Stimulated activated CD4-positive, alpha-beta T cell treated with anti-CD3 and anti-CD28 coated beads, Interleukin-1b, Interleukin-23, amount 100 ng/mL, for 4 hours (primary cell): ENCODE measurements at places on chromosomes 12 and 14.

GRCh38 chr12:114666746-114667668, 17.0 kb downstream of the TBX3 start:
- DNase-seq: no peak

DNA sequence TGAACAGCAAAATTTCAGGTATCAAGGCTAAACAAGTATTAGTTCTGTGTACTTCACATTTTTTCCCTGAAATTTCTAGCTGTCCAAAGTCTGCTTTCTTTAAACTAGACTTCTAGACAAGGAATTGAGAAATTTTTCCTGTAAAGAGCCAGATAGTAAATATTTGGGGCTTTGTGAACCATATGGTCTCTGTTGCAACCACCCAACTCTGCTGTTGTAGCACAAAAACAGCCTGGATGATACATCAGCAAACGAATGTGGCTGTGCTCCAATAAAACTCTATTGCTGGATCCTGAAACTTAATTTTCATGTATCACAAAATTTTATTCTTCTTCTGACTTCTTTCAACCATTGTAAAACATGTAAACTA, 96.0 kb upstream of the SLC38A4 start:
- DNase-seq: no peak

GRCh38 chr12:26473291-26473690, 277.9 kb downstream of the SSPN start:
- no peak for DNase-seq

- DNase-seq: no peak
These were observed 32.3 kb downstream of the NRDE2 start for GRCh38 chr14:90299408-90299807.

- DNase-seq: no peak
These were observed 30.7 kb downstream of the TMEM229B start for GRCh38 chr14:67457782-67458181.

GRCh38 chr14:63564318-63564717, 21.1 kb upstream of the PPP2R5E start:
- no peak for DNase-seq

GRCh38 chr14:104319491-104320241, 181.3 kb downstream of the KIF26A start:
- DNase-seq: no peak

GRCh38 chr14:64463873-64464272, 1.4 kb upstream of the AKAP5 start:
- DNase-seq: no peak

DNA sequence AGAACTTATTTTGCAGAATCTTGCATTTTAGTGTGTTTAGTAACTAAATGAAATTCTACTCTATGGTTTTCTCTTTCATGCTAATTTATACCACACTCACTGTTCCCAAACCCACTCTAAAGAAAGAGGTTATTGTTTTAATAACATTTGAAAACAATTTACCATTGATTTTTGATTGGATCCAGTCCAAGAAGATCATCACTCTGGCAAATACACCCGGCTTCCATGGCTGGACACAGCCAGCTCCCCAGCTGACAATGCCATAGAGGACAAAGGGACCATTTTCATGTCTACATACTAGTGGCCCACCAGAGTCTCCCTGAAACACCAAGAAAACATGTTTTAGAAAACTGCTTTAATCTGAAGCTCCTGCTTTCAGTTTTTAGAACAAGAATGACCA, 42.4 kb downstream of the OVCH1 start:
- no peak for DNase-seq

DNA sequence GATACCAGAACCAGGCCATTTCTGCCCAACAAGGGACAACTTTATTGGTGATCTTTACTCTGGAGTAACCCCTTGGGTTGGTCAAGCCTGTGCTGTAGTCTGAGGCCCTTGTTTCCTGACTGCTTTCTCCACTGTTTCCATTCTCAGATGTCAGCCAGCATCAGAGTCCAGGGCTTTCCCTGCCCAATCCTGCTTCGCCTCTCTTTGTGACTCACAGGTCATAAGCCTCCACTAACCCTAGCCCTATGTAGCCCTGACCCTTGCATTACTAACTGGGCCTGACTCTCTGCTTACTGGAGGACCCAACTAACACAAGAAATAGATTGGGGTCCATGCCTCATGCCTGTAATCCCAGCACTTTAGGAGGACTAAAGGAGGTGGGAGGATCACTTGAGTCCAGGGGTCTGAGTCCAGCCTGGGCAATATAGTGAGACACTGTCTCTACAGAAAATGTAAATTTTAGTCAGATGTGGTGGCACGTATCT, 8.6 kb upstream of the SNRNP35 start:
- no peak for DNase-seq

GRCh38 chr14:25048170-25049016, 1.6 kb downstream of the STXBP6 start:
- DNase-seq: no peak

DNA sequence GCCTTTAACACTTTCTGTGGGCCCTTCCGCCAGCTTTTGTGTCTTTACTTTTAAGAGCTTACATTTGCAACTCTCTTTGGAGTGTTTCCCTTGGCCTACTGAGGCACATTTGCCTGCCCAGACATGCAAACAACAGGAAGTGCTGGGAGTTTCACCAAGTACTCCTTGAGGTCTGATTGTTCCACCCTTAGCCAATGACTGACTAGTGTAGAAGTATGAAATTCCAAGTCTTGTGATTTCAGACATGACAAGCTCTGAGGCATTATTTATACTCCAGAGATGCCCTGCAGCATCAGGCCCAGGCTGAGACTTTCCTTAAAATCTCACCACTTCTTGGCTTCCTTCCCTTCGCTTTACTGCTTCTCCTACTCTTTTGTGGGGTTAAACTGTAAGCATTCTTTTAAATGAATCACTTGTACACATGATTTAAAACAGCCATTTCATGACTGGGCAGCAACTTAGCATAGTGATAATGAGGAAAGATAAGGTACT, 174.1 kb downstream of the SLC6A15 start:
- no peak for DNase-seq

- no peak for DNase-seq
These were observed 1.6 kb downstream of the ARHGEF25 start for GRCh38 chr12:57612711-57613426.

- DNase-seq: no peak
These were observed 51.6 kb upstream of the PARP11 start for GRCh38 chr12:3924761-3925160.

DNA sequence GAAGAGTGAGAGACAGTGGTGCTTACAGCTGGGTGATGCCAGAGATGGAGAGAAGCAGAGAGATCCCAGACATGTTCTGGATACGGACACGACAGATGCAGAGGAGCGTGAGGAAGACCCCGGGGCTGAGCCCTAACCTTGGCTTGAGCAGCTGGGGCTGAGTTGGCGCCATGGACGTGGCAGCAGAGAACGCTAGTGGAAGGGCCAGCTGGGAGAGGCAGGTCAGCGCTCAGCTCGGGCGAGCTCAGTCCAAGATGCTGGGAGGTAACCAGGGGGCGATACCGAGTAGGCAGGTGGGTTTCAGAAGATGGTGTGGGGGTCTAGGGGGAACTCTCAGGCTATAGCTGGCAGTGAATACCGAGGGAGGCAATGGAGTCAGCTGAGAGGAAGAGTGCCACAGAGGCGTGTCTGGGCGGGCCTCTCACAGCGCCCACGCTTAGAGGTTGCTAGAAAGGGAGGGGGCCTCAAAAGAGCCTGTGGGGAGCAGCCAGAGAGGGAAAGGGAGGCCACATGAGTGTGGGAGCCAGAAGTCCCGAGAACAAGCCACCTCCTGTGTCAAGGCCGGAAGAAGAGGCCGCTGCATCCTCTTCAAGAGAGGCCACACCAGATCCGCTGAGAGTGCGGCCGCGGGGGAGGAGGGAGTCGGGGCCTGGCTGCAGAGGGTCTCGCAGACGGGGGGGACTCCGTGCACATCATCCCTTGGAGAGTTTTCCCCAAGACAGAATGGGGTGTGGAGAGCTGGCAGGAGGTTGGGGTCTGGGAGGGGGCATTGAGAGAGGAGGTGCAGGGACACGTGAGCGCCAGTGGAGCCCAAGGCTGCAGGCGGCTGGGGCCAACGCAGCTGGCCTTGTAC, 57.0 kb upstream of the DIO3 start:
- DNase-seq: no peak

GRCh38 chr12:116636608-116637519, 77.7 kb downstream of the MAP1LC3B2 start:
- no peak for DNase-seq

- DNase-seq: no peak
These were observed 754 bp downstream of the ACSS3 start for GRCh38 chr12:81078469-81079196.

- DNase-seq: no peak
These were observed 30.8 kb downstream of the NCKAP5L start for GRCh38 chr12:49797449-49797776.

- no peak for DNase-seq
These were observed 368.8 kb downstream of the ALG10 start for GRCh38 chr12:34390846-34391700.

DNA sequence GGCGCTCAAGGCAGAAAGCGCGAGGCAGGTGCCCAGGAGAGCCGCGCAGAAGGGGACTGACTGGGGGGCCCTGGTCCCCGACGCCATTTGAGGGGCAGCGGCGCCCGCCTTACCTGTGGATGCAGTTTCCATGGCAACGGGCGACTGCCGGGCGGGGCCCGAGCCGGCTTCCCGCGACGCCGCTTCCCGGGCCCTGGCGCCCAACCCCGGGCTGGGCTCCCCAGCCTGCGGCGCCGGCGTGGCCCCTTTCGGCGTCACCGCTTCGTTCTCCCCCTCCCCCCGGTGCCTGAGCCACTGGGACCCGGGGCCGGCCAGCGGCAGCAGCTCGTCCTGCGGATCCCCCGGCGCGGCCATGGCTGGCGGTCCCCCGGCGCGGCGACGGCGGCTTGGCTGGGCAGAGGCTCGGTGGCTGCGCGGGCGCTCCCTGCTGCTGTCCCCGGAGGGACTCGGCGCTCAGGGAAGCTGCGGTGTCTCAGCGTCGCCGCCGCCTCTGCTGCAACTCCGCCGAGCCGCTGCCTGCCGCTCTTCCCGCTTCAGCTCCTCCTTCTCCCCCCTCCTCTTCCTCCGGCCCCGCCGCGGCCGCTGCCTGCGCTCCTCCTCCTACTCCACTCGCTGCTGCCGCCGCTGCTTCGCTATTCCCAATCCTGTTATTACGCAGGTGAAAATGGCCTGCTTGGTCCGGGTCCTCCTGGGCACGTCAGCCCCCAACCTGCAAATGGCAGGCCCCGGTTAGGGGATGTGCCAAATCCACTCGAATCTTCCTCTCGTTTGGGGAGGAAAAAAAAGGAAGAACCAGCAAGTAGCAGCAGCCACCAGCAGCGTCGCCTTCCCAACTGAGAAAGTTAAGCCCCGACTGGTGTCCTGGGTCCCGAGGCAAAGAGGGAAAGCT, at the start of gene RTN1:
Gene RTN1 (minus strand): TSS at position 500 of the 889 bp plus-strand sequence. CDS start 146 bp downstream, at position 354.
- DNase-seq: no peak

GRCh38 chr12:105961821-105962671, 176.7 kb downstream of the NUAK1 start:
- no peak for DNase-seq

DNA sequence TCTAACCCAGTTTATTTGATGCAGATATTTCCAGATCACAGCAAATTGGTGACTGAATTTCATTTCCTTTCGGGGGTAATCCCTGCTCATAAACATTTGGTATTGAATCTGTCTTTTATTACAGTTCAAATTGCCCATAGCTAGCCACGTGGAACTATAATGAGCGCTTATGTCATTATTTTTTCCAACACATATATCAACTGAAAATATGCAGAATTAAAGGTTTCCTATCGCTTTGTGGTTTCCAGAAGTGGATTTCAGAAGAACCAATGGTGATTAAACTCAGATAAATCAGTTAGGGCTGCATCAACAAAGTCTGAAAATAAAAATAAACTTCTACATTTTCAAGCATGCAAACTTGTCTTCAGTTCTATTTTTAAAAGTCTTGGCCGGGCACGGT, 111.9 kb downstream of the PIK3C2G start:
- no peak for DNase-seq

DNA sequence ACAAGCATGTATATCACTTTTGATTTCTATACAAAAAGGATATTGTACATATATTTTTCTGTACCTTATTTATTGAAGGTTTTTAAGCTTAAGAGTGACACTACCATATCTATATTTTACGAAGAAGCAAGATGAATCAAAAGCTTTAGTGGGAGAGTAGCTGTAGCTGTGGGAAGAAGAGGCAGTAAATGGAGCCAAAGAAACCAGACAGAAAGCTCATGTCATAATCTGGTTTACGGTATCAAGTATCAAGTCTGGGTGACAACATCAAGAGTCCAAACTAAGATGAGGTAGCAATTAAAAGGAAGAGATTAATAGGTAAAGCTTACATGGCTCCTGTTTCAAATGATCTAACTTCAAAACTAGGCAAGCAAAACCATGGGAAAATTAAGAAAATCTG, 54.8 kb downstream of the CEP83 start:
- no peak for DNase-seq

DNA sequence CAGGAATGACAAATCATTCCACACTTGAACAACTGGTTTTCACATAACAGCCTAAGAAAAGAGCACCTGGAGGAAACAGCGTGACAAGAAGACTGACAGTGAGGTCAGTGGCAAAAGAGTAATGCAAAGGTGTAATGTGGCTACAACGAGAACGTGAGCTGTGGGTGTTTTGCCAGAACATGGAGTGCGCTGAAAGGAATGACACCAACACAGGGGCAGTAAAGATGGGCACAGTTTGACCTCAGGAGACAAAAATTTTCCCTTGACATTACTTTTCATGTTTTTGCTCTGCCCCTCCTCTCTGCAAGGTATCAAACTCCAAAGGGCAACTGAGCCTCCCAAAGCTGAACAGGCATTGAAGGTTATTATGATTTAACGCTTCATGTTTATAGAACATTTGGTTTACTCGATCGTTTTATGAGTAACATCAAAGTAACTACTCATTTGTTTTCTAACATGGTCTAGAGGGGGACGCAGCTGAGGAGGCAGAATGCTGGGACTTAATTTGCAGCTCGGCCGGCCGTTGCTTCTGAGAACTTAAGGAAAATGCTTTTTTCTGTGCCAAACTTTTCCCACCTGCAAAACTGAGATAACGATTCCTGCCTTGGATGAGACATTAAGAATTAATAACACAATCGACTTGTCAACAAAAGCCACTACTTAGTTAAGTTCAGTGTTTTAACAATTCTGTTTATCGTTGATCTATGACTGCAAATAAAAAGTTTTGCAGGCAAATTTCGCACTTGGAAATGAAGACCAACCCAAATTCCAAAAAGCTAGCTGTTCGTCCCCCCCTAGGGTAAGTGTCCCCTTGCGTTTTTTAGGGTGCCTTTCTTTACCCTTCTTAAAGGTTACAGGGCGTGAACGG, 954 bp downstream of the HAUS4 start:
- DNase-seq: no peak

- no peak for DNase-seq
These were observed 11.2 kb downstream of the TTC6 start for GRCh38 chr14:37606678-37607077.

DNA sequence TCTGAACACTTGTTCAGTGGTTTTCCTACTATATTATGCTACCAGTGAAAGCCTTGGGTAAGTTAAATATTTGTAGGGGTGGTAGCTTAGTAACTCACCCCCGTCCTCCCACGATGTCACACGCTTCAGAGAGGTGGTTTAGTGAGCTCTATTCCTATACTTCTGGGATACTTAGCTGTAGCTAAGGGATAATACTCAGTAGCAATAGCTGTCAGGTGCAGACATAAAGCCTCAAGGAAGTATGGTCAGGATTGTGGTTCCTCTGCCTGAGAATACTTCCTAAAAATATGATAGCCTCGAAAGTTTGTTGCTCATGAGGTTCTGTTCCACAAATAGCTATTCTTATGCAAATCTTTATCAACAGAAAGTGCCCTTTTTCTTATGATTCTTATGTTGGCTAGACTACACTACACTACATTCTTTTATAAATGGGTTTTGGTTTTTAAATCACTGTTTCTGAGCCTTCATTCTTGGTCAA, 11.9 kb downstream of the DLST start:
- DNase-seq: no peak
